ENCODE measurements at places on chromosomes 2 and 18.
A peak's percentile ranks its signal among the peaks of the same experiment; 100 is the strongest.

DNA sequence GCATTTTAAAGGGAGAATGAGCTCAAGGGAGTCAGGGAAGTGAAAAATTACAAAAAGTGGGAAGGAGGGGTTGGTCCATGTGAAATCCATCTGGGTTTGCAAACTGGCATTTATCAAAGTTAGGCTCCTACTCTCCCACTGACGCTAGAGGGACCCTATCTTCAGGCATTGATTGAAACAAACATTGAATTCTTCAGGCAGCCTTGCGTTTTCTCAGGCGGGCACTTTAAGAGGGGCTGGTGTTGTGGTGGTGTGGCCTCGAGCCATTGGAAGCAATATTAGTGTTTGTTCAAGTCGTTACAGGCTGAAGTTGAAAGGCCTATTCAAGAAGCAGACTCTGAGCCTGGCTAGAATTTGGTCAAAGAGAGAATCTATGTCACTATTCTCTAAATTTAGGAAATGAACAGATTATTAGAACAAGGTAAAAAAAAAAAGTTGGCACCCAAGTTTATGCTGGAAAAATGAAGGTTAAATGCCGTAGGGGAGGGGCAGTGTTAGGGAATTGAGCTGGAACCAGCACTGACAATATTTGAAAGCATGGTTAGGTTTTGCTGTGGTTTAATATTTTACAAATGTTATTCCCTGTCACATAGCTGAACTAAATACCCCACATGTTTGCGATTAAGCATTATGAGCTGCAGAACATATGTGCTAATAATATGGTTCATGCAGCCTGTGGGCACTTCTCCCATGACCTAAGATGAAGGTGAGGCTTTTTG lies 36.8 kb downstream of the STON1 start:
- peak; percentile 10 for DNase-seq

DNA sequence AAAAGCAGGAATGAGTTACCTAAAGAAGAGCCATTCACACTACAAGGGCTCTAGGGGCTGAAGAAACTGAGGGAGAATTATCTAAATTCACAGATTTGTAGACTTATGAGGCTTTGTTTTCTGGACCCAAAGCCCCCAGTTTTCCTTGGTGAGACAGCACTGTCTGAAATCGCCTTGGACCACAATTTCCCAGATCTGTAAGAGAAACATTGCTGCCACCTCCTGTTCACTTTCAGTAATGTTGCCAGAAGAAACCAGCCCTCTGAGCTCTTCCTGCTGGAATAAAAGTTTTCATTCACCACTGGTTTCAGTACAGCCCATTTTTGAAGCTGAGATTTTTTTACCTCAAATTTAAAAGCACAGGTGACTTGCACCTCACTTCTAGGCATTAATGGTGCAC lies 169.2 kb downstream of the CDH20 start:
- DNase-seq: peak; percentile 25

- DNase-seq: no peak
Observed at GRCh38 chr2:144875290-144875969, 355.5 kb upstream of the ZEB2 start.

DNA sequence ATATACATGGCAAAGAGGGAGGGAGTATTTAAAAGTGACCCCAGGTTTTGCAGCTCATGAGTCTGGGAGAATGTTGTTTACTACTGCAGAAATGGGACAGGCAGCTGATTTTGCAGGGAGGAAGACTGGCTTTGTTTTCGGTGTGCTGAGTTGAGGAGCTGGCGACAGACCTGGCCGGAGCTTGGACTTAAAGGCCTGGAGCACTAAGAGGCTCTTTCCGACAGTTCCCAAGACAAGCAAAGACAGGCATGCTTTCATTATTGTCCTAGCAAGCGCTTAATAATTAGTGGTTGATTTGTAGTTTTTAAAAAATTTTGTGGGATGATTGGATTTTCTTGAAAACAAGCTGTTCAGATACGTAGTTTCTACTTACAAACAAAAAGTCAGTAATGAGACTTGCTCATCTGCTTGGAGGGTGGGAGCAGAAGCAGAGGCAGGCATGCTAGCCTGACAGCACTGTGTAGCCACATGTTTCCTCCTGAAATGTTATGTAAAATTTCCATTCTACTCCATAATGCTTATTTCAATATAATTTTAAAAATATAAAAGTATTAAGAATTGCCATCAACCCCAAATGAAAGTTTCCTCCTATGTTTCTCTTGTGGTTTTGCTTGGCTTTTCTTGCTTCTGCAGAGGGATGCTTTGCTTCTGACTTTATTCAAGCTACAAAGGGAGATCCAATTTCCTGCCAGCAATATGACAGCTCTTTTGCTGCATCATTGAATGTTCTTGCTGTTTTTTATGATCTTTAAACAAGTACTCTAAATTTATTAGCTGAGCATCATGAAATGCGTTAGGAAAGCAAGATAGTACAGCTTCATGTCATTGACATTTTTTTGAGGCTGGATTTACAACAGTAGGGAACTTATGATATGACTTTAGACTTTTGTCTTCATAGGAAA lies 75.8 kb downstream of the PHLPP1 start:
- DNase-seq: no peak

DNA sequence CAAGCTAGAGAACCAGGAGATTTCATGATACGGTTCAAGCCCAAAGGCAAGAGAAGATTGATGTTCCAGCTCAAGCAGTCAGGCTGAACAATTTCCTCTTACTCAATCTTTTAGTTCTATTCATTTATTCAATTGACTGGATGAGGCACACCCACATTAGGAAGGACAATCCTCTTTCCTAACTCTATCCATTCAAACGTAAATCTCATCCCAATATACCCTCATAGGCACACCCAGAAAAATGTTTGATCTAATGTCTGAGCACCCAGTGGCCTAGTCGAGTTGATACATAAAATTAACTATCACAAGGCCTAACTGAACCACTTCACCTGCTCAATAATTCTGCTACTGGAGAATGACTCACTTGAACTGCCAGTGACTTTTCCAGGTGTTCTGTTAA lies 180.7 kb downstream of the RAD51AP2 start:
- no peak for DNase-seq

- DNase-seq: no peak
Observed at GRCh38 chr18:61832858-61833257, 59.9 kb downstream of the RNF152 start.

DNA sequence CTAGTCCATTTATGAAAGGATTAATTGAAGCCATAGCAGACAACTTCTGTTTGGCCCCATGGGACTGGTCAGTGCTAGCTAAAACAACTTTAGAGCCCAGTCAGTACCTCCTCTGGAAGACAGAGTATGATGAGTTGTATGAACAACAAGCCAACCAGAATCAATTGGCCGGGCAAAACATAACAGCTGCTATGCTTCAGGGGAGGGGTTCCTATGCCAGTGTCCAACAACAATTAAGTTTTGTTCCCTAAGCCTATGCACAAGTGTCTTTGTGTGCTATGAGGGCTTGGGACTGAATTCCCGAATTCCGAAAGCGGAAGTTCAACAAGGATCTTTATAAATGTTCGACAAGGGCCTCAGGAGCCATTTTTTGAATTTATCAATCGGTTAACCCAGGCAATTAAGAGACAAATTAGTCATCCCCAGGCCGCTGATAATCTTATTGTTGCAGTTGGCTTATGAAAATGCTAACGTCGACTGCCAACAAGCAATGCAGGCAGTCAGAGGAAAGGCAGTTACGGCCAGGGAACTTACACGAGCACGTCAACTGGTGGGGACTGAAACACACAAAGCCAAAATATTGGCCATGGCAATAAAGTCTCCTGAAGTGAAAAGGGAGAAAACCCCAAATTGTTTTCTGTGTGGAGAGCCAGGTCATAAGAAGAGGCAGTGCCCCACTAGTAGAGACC lies 57.9 kb downstream of the ZNF638 start:
- peak; percentile 57 for DNase-seq

DNA sequence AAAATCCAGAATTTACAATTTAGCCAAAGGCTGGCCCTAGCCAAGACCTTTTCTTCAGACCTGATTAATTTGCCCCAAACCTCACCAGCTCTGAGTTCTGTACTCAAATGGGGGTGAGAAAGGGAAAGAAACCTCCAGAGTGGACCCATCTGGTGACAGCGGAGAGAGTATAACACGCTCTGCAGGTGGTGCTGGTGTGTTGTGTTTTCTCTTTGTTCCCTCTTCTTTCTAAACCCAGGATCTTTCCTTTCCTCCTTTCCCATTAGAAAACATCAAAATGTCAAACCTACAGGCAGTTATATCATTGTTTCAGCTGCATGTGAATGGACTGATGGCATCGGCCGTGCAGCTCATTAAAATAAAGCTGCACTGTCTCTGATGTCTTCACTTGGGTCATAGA lies 253.2 kb upstream of the SP5 start:
- no peak for DNase-seq

DNA sequence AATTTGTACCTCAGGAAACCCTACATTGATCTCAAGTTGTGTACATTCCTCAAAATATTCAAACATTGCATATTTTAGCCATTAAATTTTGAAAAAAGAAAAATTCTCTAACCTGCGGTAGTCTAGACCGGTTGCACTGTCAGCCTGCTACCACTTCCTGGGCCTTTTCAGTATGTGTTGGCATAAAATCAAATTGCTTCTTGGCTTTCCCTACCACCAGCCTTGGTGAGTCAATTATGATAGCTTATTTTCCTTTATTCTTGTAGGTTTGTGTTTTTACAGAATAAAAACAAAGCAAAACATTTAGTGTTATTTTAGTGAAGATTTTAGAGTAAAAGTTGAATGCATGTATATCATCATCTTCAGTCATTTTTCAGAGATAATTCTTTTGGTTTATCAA lies 61.2 kb downstream of the FAM171B start:
- no peak for DNase-seq

GRCh38 chr2:98240786-98241398 lies 105.4 kb upstream of the CNGA3 start:
- no peak for DNase-seq

- no peak for DNase-seq
Observed at GRCh38 chr2:101064868-101065549, 62.9 kb downstream of the RPL31 start.

GRCh38 chr18:35413163-35413511 lies 36.0 kb upstream of the ZNF396 start:
- no peak for DNase-seq

DNA sequence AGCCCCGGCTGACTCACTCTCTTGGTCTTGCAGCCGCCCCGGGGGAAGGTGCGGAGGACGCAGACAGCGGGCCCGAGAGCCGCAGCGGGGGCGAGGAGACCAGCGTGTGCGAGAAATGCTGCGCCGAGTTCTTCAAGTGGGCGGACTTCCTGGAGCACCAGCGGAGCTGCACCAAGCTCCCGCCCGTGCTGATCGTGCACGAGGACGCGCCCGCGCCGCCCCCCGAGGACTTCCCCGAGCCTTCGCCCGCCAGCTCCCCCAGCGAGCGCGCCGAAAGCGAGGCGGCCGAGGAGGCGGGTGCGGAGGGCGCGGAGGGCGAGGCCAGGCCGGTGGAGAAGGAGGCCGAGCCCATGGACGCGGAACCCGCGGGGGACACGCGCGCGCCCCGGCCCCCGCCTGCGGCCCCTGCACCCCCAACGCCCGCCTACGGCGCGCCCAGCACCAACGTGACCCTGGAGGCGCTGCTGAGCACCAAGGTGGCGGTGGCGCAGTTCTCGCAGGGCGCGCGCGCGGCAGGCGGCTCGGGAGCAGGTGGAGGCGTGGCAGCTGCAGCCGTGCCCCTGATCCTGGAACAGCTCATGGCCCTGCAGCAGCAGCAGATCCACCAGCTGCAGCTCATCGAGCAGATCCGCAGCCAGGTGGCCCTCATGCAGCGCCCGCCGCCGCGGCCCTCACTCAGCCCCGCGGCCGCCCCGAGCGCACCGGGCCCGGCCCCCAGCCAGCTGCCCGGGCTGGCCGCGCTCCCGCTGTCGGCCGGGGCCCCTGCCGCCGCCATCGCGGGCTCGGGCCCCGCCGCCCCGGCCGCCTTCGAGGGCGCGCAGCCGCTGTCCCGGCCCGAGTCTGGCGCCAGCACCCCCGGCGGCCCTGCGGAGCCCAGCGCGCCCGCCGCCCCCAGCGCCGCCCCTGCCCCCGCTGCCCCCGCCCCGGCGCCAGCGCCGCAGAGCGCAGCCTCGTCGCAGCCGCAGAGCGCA lies 12.7 kb downstream of the SALL3 start:
- no peak for DNase-seq

- no peak for DNase-seq
Observed at GRCh38 chr2:223712642-223713041, 110.5 kb upstream of the SCG2 start.

DNA sequence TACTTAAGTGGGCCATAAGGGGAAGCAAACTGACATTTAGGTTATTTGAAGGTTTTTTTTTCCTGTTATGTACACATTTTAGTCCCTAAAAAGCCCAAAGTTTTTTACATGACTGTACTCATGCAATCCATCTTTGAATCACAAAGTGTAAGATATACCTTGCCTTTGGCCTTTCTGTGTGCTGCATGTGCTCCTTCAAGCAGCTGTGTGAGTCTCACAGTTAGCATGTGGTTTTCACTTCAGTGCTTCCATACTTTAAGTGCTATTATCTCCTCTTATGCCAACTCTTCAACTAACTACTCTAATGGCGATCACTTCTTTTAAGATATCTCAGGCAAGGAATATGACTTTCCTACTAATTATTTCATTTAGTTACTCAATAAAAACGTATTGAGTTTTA lies 597.1 kb upstream of the ACVR2A start:
- DNase-seq: no peak

GRCh38 chr2:226906163-226906693 lies 70.4 kb downstream of the RHBDD1 start:
- DNase-seq: no peak

DNA sequence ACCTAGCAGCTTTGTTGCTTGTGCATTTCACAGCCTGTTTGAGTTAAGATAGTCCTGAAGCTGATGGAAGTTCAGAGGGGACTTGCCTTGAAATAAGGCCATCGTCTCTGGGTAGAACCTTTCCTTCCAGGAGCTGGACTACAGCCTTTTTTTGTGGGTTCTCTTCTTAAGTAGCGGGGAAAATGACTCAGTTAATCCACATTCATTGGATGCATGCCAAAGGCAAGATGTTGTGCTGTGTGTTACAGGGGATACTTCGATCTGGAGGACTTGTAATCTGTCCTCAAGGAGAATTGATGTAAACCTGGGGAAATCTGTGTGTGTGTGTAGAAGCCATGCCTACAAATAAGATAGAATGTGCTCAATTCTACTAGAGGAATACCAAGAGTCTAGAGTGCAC lies 46.8 kb downstream of the RPIA start:
- DNase-seq: no peak

- peak; percentile 32 for DNase-seq
Observed at GRCh38 chr18:34742891-34743341, 32.8 kb downstream of the DTNA start.

DNA sequence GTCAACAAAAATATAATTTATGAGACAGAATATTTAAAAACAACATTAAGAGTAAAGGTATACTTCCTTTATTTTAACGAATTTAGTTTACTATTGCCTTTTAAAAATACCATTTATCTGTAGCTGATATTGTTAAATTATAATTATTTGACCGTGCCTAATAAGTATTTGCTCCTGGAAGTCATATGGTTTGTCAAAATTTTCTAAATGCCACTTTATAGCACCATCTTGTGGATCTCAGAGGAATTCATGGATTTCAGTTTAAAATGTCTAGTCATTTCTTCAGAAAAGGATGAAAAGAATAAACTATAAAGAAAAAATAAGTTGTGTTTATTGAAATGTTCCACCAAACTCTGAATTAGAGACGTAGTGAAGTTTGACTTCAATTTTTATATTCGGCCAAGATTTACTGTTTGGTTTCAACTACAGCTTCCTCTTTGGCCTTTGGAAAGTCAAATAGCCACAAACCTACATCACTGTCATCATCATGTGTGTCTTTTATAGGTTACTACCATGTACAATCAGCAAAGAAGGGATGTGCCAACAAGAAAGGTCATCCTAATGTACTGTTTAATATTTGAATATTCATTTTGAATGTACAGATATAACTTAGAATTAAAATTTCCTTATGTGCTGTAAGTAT lies 10.3 kb upstream of the FTCDNL1 start:
- no peak for DNase-seq
